ENCODE measurements at places on chromosomes 1 and 21.
A peak's percentile ranks its signal among the peaks of the same experiment; 100 is the strongest.

DNA sequence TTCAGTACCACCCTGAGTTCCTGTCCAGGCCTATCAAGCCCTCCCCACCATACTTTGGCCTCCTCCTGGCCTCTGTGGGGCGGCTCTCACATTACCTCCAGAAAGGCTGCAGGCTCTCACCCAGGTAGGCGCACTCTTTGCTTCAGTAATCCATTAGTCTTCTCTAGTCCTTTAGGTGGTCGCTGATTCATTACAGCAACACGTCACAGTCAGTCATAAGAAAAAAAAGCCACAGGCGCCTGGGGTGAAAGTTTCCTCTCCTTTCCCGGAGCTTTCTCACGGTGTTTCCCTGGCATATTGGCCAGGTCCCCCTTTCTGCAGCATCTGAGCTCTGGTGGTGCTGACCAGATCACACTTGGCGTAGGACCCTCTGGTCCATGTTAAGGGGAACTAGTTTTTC, 12.1 kb downstream of the SLFNL1 start:
- no peak for DNase-seq

DNA sequence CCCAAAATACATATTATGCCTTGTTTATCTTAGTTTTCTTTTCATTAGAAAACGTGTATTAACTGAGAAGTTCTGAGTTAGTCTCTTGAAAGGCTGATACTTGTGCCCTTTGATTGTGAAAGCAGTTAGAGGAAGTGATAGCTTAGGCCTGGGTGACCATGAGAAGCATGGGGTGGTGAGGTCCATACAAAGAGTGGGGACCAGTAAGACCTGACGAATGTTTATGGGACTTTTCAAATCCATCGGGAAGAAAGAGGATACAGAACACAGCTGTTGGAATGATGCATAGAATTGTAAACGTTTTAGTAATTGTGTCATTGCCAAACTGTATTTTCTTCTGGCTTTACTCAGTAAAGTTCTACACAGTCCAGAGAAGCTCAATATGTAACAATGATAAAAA, 259.8 kb downstream of the LMO4 start:
- DNase-seq, result no peak

- DNase-seq, result no peak
Observed at GRCh38 chr1:41714638-41715389, 203.9 kb downstream of the HIVEP3 start.

GRCh38 chr1:75707191-75707590, 17.3 kb upstream of the ACADM start:
- DNase-seq, result no peak

- DNase-seq, result no peak
Observed at GRCh38 chr1:19465123-19465522, 20.2 kb downstream of the CAPZB start.

GRCh38 chr1:204623365-204623893, 62.1 kb downstream of the LRRN2 start:
- no peak for DNase-seq

GRCh38 chr1:41891199-41891896, 27.4 kb downstream of the HIVEP3 start:
- DNase-seq, result no peak

- peak; percentile 76 for DNase-seq
Observed at GRCh38 chr1:184838504-184838951, 83.9 kb upstream of the EDEM3 start.

DNA sequence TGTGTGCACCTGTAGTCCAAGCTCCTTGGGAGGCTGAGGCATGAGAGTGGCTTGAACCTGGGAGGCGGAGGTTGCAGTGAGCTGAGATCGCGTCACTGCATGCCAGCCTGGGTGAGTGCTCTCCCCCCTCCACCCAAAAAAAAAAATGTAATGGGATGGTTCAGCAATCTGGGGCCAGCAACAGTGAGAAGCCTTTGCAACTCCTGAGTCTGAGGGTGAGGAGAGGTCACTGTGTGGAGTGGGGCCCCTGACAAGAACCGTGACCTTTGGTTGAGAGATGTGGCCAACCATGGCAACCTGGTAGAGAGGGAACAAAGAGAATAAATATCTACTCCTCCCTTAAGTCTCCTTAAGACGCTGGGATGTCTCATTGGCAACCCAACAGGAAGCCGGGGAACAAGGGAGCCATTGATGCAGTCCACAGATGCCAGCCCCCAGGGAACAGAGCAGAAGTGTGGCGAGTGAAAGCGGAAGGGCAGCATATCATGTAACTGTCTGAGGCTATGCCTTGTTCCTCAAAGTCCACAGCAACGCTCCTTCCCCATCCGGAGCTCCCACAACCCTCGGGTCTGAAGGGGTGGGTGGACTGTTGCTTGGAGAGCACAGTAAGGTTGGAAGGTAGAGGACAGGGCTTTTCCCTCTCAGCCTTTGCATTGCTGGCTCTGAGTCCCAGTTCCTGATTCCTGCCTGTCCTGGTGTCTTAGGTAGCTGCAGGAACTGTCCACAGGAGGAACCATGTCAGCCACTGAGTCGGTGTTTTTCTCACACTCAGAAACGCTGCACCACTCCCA, 8.3 kb downstream of the TRNP1 start:
- DNase-seq, result no peak

DNA sequence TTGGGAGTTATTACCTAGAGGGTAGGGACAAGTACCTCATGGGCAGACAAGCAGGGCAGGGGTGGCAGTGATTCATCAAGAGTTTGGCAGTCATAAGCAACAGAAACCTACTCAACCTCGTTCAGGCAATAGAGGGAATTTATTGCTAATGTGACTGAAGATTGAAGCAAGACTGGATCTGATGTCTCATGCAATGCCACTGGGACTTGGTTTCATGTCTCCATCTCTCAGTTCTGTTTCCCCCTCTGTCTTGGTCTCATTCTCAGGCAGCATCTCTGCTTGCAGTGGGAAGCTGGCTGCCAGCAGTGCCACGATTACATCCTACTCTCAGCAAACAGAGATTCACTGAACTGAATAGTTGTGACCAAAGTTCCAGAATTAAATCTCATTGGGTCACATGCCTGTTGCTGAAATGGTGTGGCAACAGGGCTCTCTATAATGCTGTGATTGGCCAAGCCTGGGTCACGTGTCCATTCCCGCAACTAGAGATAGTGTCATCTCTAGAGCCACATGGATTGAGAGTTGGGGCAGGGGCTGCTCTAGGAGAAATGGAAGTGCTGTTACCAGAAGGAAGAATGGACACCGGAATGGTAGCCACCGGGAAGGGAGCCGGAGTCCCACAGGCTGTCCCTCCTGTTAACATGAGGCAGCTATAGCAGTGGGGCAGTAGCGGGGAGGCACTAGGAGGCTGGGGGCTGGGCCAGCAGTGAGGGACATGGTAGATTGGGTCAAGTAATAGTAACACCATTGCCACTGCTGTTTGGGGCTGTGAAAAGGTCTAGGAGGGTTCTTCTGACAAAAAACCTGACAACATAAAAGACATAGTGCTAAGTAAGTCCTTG, 3.9 kb upstream of the CDC42 start:
- DNase-seq, result no peak

DNA sequence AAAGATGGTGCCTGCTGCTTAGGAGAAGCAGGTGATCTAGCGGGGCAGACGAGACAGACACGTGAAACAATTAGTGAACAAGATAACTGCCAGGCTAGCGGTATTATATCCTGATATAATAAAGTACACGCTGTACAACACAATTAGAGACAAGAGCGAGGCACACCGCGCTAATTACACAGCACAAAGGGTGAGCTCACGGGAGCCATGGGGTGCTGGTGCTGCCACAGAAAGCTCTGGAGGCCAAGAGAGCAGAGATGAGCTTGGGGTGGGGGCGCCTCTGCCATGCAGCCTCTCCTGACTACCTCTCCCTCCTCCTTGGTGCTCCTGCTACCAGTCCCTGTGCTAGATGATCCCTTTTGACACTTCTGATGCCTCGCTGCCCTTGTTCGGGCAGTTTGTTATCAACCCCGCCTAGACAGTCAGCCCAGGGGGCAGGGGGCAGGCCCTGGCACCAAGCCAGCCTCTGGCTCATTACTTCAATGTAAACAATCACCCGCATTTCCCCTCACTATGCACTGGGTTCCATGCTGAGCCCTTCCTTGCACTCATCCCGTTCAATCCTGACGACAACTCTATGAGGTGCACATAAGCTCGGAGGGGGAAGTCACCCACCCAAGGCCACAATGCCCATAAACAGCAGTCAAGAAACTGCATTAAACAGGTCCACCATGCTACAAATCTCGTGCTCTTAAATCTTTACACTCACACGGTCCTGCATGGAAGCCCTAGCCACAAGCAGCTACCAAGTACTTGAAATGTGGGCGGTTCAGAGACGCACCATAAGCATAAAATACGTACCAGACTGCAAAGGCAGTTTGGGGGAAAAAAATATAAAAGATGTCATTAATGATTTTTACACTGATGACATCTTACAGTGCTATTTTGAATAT, 103.0 kb downstream of the SSBP3 start:
- DNase-seq, result no peak

- no peak for DNase-seq
Observed at GRCh38 chr1:244536316-244536715, 75.2 kb downstream of the CATSPERE start.

All from lower leg skin (tissue), 4 donors.